ENCODE measurements at places on chromosomes 16 and 17.
A peak's percentile ranks its signal among the peaks of the same experiment; 100 is the strongest.

- no peak for DNase-seq
Observed at GRCh38 chr17:57373048-57373447, 116.7 kb downstream of the MSI2 start.

DNA sequence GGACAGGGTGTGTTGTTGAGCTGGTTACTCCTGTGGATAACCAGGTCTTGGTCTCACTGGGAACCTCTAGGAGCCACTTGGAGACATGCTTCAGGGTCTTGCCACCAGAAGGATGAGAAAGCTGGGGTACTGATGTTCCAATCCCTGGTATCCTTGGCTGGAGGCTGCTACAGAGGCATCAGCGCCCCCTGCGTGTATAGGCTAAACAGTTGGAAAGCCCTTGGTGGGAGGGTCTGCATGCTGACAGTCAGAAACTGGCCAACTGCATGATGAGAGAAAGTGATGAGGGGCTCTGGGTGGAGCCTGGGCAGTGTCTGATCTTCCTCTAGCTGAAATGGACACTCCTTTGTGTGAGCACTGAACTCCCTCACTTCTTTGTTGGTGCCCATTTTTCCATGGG lies 536.9 kb downstream of the XYLT1 start:
- DNase-seq, result no peak

- peak; percentile 52 for DNase-seq
Observed at GRCh38 chr17:67829331-67829730, 4.0 kb downstream of the BPTF start.

DNA sequence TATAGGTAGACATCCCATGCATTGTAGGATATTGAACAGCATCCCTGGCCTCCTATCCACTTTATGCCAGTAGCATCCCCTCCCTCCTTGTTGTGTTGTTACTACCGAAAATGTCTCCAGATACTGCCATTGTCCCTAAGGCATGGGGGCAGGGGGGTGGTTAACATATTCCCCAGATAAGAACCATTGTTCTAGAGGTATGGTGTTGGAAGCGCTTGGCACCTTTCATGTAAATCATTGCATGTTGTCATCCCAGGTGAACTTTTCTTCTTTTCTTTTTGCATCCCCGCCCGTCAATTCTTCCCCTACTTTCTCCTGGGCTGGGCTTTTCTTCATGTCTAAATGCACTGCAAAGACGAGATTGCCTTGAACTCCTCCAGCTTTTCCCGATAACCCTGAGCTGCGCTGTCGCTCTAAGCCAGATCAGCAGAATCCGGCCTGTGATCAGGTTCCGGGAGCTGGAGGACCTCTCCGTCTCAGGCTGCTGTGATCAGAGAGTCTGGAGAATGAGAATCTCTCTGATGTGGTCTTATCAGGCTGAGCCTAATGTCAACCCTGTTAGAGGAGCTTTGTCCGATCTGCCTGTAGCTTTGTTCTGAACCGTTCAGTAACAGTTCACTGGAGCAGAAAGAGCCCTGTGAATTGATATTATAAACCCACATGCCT lies 76.2 kb downstream of the RBFOX1 start:
- no peak for DNase-seq

DNA sequence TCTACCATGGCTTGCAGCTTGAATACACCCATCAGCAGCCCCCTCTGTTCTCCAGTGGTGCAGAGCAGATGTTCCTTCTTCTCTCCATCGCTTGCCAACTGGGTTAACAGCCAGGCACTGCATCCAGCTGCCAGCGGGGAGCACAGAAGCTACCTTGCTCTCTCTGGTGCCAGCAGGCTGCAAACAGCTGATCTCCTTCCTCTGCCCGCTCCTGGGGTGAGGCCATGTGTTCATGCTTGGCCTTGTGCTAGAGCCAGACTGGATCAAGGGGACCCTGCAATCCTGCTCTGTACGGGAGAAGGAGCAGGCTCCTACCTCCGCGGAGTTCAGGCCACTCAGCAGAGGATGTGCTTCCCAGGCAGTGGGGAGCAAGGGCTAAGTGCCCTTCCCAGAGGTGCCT lies 24.1 kb upstream of the ENGASE start:
- DNase-seq, result no peak

DNA sequence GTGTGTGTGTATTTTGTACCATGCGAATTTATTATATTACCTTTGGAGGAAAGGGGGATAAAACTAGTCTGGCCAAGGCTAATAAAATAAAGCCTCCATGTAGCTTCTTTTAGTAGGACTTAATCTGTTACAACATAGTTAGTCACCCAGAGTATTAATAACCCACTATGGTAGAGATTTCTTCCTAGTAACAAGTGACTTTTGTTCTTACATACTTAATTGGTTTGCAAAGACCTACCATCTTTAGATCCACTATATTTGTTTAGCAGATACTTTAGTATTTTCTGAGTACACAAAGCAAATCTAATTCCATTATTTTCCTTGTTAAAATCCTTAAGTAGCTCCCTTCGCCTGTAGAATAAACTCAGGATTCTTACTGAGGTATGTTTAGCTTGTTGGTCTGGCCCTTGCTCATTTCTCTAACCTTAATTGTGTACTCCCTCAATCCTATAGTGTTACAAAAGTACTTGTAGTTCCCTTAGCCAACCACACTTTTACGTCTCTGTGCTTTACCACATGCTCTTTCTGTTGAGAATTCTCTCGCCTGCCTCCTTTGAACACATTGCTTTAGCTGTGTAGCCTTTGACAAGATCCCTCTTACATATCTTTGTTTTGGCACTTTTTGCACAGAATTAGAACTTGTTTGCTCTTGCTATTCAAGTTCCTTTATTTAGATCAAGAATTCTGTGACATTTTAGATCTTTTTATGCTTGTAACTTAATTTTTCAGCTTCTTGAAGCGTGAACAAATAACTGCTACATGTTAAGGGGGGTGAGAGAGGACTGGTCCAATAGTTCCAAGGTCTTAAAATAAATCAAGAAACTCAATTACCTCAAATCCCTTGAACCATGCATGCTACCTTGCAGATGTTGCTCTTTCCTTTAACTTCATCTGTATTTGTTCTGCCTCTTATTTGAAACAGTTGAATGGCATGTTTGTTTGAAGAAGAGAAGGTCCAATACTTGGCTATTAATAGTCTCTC lies 23.8 kb downstream of the CLTC start:
- DNase-seq, result no peak

DNA sequence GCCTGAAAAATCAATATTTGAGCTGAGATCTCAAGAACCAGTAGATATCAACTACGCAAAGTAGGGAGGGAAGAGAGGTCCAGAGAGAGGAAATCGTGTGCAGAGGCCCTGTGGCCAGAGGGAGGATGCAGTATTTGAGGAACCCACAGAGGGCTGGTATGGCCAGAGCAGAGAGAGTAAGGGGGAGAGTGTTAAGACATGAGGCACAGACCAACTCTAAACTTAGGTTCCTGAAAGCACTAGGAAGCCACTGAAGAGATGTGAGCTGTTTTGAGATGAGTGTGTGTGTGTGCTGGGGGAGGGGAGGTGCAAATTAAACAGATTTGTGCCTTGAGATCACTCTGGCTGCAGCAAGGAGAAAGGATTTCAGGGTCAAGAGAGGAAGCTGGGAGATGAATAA lies 10.9 kb downstream of the SLC13A2 start:
- peak; percentile 74 for DNase-seq

GRCh38 chr17:48995974-48996721 lies 1.0 kb upstream of the IGF2BP1 start:
- no peak for DNase-seq

GRCh38 chr17:49210158-49211029 lies at the start of the genes ABI3 and GNGT2:
Gene ABI3 (plus strand): TSS chr17:49210707. CDS start chr17:49210725, 18 bp downstream.
Gene GNGT2 (minus strand): TSS chr17:49210574. CDS start chr17:49207422, 3,152 bp downstream.
- peak; percentile 83 for DNase-seq

DNA sequence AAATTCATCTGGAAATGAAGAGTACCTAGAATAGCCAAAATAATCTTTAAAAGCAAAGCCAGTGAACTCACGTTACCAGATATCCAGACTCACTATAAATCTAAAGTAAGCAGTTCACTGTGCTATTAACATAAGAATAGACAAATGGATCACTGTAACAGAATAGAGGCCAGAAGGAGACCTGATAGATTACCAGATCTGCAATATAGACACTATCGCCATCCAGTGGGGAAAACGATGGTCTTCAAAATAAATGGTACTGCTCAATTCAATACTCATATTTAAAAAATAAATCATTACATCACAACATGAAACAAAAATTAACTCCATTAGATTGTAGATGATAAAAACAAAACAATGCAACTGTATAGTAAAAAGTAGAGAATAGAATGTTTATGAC lies 158.6 kb upstream of the CDH8 start:
- DNase-seq, result no peak

DNA sequence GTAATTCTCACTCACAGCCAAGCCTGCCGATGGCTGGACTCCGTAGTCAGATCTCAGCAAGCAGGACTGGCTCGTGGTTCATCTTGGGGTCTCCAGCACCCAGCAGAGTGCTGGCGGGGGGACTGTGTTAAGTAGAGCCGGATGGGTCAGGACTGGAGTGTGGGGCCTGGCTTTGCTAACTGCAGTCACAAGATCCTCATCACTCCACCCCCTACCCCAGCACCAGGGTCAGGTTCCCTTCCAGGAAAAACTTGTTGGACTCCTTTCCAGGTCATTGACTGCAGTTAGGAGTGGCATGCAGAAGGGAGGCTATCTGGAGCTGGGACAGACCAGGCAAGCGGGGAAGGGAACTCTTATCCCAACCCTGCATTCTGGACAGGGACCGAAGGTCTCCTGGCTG lies 6.0 kb downstream of the CIITA start:
- DNase-seq, result no peak

DNA sequence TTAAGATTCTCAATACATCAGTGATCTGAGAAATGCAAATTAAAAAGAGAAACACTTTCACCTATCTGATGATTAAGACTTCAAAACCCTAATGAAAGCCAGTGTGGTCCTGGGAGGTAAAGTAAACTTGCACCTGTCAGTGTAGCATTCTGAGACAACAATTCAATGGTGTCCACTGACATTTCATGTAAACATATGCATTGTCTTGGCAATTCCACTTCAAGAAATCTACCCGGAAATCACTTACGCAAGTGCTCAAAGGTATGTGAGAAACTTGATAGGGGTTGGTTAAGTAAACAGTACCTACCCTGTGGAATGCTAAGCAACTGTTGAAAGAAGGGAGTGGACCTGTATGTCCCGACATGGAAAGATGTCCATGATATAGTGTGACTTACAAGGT lies 2.1 kb downstream of the ST6GALNAC1 start:
- DNase-seq, result no peak

DNA sequence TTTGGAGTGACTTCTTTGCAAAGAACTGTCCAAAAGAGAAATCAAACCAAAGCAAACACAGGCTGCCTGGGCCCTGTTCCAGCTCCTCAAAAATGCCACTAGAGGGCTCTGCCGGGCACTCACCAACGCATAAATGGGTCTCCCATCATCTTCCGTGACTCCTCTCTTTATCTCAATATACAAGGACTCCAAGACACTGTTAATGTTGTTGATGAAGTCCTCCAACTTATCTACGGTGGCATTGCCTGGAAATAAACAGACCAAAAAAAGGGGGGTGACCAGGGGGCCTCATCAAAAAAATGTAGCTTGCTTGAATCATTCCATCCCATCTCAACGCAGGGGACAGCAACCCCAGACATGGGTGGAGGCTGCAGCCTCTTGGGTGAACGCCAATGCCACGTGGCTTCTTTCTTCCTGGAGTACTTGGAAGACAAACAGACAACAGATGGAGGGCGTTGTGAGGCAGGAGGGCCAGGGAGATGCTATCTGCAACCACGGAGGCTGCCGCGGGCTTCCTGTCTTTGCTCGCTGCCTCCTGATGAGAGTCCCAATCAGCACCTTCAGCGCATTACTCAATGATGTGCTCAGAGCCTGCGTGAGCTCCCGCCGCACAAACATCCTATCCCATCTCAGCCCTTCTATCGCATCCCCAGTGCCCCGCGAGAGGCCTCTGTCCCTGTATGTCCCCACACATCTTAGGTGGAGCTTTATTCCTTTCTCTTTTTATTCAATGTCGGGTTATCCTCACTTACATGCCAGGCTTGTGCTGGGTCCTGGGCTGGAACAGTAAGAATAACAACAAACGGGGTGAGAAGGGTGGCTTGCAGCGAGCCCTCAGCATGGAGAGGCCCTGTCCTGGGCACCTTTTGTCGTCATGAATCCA lies 32.0 kb downstream of the KDM8 start:
- peak; percentile 44 for DNase-seq

GRCh38 chr17:50298018-50298417 lies 23.8 kb downstream of the TMEM92 start:
- DNase-seq, result no peak

DNA sequence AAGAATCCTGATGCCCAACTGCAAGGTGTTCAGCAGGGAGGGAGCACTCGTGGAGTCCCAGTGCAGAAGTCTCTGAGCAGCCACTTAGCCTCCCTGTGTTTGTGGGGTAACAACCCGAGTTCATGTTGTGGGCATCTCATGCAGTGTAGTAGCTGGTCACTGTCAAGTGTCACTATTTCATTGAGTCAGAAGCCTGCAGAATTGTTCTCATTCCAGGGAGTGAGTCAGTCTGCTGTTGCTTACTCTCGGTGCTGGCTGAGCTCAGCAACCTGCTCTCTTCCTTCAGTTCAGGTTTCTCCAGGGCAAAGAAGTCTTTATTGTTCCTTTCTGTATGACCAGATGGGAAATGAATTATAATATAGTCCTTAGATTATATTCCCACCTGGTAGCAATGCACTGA lies 24.1 kb downstream of the HMOX2 start:
- no peak for DNase-seq

GRCh38 chr16:73792199-73793020 lies 504.2 kb upstream of the PSMD7 start:
- no peak for DNase-seq

- no peak for DNase-seq
Observed at GRCh38 chr17:64687376-64687775, 25.3 kb upstream of the SMURF2 start.

DNA sequence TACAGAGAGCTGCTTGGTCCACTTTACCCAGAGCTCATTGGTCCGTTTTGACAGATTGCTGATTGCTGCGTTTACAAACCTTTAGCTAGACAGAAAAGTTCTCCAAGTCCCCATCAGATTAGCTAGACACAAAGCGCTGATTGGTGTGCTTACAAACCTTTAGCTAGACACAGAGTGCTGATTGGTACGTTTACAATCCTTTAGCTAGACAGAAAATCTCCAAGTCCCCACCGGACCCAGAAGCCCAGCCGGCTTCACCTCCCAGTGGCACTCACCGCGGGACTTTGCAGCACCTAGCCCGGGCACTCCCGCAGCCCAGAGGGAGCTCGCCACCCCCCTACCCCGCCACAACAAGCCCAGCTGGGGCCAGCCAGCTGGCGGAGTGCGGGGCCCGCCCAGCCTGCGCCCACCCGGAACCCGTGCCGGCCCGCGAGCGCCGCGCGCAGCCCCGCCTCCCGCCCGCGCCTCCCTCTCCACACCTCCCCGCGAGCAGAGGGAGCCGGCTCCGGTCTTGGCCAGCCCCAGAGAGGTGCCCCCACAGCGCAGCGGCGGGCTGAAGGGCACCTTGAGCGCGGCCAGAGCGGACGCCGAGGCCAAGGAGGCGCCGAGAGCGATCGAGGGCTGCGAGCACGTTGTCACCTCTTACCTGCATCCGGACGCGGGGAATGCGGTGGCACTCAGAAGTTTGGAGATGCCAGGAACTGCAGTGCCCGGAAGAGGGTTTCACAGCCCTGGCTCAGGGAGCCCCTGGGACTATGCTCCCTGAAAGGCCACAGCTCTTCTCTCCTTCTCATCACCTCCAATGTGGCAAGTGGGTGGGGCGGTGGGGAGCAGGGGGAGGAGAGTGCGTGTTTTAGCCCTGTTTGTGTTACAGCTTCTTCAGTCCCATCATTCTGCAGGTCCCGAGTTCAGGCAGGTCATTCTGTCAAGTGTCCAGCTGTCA lies 1504.5 kb downstream of the CDH11 start:
- no peak for DNase-seq

- no peak for DNase-seq
Observed at GRCh38 chr16:4351880-4352279, 759 bp upstream of the PAM16 start.
